ENCODE measurements at places on chromosomes 5 and 9. TPM values are rescaled to one million over a fixed set of nuclear protein-coding genes. Genes with fewer than 3 reads are reported as not detected.

The FAM169A gene
- 9.2 TPM for total RNA-seq

The LSM11 gene
- 8.4 TPM for total RNA-seq

The CCL19 gene
- not detected for total RNA-seq

The NTNG2 gene
- total RNA-seq = 1.2 TPM

The FAM120A gene
- total RNA-seq = 143 TPM

The GLRX gene
- total RNA-seq = 22.0 TPM

The GTF3C5 gene
- 89.1 TPM for total RNA-seq

The LURAP1L gene
- total RNA-seq = not detected

The ANXA2R gene
- 1.4 TPM for total RNA-seq

The PCA3 gene
- not detected for total RNA-seq

The FGF10 gene
- not detected for total RNA-seq

The COL23A1 gene
- total RNA-seq = 0.11 TPM

The GARNL3 gene
- 4.5 TPM for total RNA-seq

The CATSPER3 gene
- total RNA-seq = 0.17 TPM

The CDH9 gene
- not detected for total RNA-seq

The TMEFF1 gene
- 0.19 TPM for total RNA-seq

The CER1 gene
- not detected for total RNA-seq

The NDUFAF2 gene
- 43.8 TPM for total RNA-seq

The P4HA2 gene
- total RNA-seq = 18.3 TPM

The SOX30 gene
- total RNA-seq = 0.29 TPM

The FAM163B gene
- total RNA-seq = not detected

The PDE6A gene
- total RNA-seq = not detected

The PRRX2 gene
- 0.63 TPM for total RNA-seq

The ADAMTS16 gene
- total RNA-seq = not detected

The ADAMTS2 gene
- total RNA-seq = not detected

The DRD1 gene
- total RNA-seq = not detected

The OCLN gene
- total RNA-seq = 0.52 TPM

The MRPS27 gene
- 87.8 TPM for total RNA-seq

The DAB2IP gene
- total RNA-seq = 0.38 TPM

The FBP2 gene
- total RNA-seq = not detected

The SMIM33 gene
- 0.10 TPM for total RNA-seq

The ARL14EPL gene
- total RNA-seq = not detected

The GPRIN1 gene
- 3.0 TPM for total RNA-seq

The C9orf40 gene
- 19.8 TPM for total RNA-seq

The UBAC1 gene
- total RNA-seq = 33.5 TPM

The ADCY2 gene
- total RNA-seq = not detected

The GABRP gene
- not detected for total RNA-seq

The CLTB gene
- 67.5 TPM for total RNA-seq

The IGFBPL1 gene
- not detected for total RNA-seq

The MYMK gene
- not detected for total RNA-seq

The SAXO1 gene
- not detected for total RNA-seq

All from activated CD8-positive, alpha-beta memory T cell treated with anti-CD3 and anti-CD28 coated beads for 36 hours (primary cell).